ENCODE measurements at places on chromosomes 2 and 18. TPM values are rescaled to one million over a fixed set of nuclear protein-coding genes. Genes with fewer than 3 reads are reported as not detected.

The L3MBTL4 gene
- 1.3 TPM for total RNA-seq

The ASXL3 gene
- 0.66 TPM for total RNA-seq

- H3K36me3 ChIP-seq: no peaks in the 10 kb centered on the region
- DNase-seq: peak; percentile 85
- H3K4me1 ChIP-seq: no peaks in the 10 kb centered on the region
- H3K27me3 ChIP-seq: peaks cover 77% of the 10 kb centered on the region
- no peak overlapping the region for H3K27ac ChIP-seq
Measured at GRCh38 chr2:174341293-174341994, 6.7 kb downstream of the SP9 start.

- no peaks in the 10 kb centered on the region for H3K36me3 ChIP-seq
- no peak for DNase-seq
- H3K27me3 ChIP-seq: no peaks in the 10 kb centered on the region
- H3K27ac ChIP-seq: no peak overlapping the region
- H3K4me1 ChIP-seq: no peaks in the 10 kb centered on the region
Measured at GRCh38 chr2:95539290-95539689, 52.5 kb upstream of the TRIM43 start.

GRCh38 chr2:96265349-96265839 is 403 bp downstream of the TMEM127 start:
- H3K27ac ChIP-seq: peak overlapping the region; percentile 89
- H3K4me1 ChIP-seq: peaks cover 25% of the 10 kb centered on the region
- peak overlapping the region; percentile 66 for H3K4me3 ChIP-seq
- peaks cover 7% of the 10 kb centered on the region for H3K36me3 ChIP-seq
- DNase-seq: no peak

DNA sequence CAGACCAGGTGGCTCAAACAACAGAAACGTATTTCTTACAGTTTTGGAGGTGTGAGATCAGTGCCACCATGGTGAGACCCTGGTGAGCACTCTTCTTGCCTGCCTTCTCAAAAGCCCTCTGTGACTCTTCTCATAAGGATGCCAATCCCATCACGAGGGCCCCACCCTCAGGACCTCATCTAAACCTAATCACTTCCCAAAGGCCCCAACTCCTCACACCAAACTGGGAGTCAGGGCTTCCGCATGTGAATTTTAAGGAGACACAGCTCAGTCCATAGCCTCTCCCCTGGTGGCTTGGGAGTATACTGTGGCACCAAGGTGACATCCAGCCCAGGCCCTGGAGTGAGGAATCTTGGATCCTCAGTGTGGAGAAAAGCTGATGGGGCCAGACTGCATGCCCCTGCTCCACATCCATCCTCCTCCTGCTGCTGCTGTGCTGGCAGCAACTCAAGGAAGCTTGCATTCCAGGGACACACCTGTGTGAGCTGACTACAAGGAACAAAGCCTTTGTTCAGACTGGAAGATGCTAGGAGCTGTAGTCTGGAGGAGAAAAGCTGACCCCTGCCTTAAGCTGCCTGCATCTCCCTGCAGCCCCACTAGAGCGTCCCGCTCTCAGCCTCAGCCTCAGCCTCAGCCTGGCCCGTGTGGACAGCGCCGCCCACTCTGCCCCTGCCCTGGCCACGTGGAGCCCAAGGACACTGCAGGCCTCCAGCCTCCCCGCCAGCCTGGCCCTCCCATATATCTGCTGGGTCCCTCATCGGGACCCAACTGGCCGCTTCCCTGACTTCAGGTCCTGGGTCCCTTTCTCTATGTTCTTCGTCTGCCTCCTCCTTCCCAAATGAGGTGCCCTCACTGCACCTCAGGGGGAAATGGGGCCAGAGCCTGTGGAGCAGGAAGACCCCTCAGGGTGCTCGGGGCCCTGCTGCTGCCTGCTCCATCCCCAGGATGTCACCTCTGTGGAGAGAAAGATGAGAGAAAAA is 87.8 kb upstream of the RAB6C start:
- H3K27ac ChIP-seq: no peak overlapping the region
- no peaks in the 10 kb centered on the region for H3K27me3 ChIP-seq
- no peak overlapping the region for H3K4me3 ChIP-seq
- no peaks in the 10 kb centered on the region for H3K36me3 ChIP-seq
- DNase-seq: no peak

GRCh38 chr2:146950911-146951310 is 893.9 kb upstream of the ACVR2A start:
- H3K27me3 ChIP-seq: no peaks in the 10 kb centered on the region
- H3K4me1 ChIP-seq: no peaks in the 10 kb centered on the region
- no peak overlapping the region for H3K27ac ChIP-seq

DNA sequence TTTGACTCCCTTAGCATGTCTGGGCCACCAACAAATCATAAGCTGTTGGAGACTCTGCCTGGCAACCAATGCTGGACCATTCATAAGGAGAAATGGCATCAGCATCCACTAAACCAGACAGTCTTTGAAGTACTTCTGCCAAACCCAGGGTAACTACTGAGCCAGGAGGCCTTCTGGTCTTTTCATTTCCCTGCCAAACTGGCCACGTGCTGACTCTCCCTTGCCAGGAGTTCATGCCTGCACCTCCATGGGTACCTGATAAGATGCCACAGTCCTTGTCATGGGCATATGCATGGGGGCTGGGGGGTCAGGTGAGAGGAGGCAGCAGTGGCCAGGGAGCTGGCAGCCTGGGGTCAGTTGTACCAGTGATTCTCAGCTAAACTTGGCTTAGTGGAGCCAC is 34.2 kb upstream of the DAPL1 start:
- H3K36me3 ChIP-seq: no peaks in the 10 kb centered on the region
- H3K27ac ChIP-seq: no peak overlapping the region
- no peaks in the 10 kb centered on the region for H3K4me1 ChIP-seq
- DNase-seq: peak; percentile 15

- DNase-seq: no peak
- no peaks in the 10 kb centered on the region for H3K27me3 ChIP-seq
- H3K36me3 ChIP-seq: peaks cover 9% of the 10 kb centered on the region
- no peak overlapping the region for H3K4me3 ChIP-seq
- H3K4me1 ChIP-seq: peaks cover 23% of the 10 kb centered on the region
- no peak overlapping the region for H3K27ac ChIP-seq
Measured at GRCh38 chr2:85787282-85787980, 33.6 kb downstream of the ATOH8 start.

Data from fibroblast of lung (primary cell).